ENCODE measurements at places on chromosomes 5 and 9.

DNA sequence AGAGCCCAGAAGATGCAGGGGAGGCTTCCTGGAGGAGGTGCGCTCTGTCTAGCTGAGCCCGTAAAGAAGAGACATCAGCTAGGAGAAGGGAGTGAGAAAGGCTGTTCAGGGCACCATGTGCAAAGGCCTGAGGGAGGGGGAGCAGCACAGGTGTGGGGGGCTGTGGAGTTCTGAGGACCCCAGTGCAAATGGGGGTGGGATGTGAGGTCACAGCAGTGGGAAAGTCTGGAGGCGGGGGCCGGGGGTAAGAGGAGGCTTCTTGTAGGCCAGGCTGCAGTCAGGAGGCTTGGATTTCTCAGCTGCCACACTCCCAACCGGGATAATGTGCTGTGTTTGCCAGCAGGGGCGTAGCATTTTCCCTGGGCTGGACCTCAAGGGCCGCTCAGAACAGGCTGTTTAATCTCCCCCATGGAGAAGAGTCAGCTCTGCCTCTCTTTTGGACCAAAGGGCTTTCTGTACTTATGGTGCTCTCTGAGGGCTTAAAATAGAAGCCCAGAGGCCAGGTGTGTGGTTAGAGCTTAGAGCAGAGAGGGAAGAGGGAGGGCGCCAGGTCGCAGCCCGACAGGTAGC is 5.7 kb downstream of the NEURL1B start:
- no peak for DNase-seq

DNA sequence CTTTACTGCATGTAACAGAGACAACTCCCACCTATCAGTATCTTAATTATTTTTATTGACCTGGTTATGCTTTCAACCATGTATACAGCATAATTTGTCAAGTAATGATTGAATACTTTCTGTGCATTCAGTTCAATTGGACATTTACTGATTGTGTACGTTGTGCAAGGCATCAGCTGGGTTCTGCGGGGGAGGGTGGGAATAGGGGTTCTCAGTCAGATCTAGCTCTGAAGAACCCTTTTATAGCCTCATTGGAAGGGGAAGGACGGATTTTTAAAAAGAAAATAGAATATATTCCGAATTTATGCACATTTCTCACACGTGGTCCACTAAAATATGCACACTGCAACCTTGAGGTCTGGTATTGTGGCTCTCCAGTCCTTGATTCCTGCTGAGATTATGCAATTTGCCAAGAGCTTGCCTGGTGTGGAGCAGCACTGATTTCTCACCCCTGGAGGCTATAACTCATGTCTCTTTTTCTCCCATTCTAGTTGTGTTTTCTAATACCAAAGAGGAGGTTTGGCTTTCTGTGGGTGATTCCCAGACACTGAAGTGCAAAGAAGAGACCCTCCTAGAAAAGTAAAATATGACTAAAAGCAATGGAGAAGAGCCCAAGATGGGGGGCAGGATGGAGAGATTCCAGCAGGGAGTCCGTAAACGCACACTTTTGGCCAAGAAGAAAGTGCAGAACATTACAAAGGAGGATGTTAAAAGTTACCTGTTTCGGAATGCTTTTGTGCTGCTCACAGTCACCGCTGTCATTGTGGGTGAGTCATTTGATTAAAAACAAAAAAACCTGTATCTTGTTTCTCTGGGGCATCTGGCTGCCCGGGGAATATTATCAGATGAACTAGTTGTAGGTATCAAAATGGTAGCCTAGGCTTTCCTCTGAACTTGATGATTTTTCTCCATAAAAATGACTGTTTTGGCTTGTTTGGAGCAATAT is 1.7 kb downstream of the SLC1A3 start:
- no peak for DNase-seq

DNA sequence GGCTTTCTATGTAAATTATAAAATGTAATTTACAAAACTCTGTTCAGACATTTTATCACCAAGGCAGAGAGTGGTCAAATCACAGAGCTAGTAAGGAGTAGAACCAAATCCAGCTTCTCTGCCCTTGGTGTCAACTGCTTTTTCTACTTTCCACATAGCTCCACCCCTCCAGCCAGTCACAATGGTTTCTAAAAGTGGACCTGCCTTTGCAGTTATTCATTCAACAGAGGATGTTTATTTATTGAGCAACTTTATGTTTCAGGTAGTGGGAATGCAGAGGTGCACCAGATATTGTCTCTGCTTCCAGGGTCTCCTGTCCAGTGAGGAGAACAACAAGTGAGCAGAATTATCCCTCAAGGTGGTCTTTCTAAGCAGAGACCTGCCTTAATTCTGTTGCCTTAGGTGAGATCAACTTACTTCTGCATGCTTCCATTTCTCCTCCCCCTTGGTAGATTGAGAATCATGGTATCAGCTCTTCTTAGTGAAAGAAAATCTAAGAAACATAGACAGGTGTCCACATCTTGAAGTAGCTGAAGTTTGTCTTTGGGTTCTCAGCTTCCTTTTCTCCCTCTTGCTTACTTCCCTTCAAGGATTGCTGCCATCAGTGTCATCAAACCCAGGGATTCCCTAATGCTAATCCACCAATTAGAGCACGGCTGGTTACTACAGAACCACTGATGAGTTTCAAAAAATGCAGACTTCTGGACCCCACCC is 17.2 kb upstream of the PDCD1LG2 start:
- no peak for DNase-seq

DNA sequence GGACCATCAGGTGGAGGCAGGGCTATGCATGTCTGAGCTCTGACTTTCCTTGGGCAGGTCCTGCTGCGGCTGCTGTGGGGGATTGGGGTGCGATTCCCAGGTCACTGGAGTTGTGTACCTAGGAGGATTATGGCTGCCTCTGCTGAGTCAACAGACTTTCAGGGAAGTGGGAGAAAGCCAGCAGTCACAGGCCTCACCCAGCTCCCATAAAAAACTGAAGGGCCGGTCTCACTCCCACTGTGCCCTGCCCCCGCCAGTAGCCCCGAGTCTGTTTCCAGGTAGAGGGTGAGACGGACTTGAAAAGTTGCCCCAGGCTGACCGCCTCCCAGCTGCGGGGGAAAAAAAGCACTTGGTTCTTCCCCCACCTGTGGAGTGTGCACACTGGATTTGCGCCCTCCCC is 76.7 kb downstream of the FAM170A start:
- no peak for DNase-seq

DNA sequence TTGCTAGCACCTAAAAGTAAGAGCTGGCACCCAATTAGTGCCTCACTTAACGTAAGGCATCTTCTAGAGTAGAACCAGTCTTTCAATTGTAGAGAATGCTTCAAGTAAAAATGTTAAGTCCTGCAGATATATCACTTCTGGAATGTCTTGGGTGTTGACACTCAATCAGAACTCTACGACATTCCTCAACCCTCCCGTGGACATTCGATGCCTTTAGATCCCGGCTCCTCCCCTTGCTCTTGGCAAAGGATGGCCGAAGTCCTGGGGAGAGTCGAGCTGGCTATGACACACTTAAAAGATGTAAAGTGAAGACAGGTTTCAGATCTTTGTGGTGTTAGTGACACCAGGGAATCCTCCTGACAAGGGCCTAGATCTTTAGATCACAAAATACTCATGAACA is 87.5 kb upstream of the ERCC6L2 start:
- DNase-seq: no peak

GRCh38 chr9:106307670-106308069 is 555.3 kb upstream of the ZNF462 start:
- no peak for DNase-seq

GRCh38 chr5:56123531-56124243 is 109.4 kb downstream of the ANKRD55 start:
- no peak for DNase-seq

DNA sequence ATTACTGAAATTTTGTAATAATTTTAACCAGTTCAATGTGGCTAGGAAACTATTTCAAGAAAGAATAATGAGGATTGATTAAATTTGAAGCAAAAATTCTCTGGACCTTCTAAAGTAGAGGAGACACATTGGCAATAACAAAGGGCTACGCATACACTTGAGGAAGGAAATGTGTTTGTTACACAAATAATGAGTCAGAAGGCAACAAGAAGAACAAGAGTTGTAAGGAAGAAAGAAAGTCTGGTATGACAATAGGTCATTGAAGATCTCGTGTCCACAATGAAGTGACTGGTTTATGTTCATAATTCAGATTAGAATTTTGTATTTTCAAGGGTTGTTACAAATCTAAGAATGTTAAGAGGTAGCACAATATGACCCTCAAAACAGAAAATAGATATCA is 25.8 kb downstream of the ST8SIA4 start:
- no peak for DNase-seq

GRCh38 chr9:27059412-27059811 is 49.6 kb upstream of the TEK start:
- DNase-seq: no peak

DNA sequence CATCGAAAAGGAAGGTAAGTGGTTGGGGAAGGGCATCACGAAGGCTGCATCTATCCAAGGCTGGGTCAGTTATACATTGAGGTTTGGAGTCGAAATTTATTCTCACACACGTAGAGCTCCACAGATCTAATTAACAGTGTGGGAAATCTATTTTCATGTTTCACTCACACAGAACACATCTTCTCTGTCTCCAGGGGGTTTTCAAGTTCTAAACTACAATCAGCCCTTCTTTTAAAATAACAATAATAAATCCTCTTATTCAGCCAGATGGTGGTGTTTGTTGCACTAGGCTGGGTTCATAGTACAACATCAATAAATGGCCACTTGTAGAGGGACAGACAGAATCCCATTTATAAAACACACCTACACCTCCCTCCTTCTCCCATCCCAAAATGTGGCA is 174.5 kb upstream of the KLF9 start:
- DNase-seq: no peak

- no peak for DNase-seq
Observed at GRCh38 chr5:80193401-80193800, 62.4 kb downstream of the SERINC5 start.

DNA sequence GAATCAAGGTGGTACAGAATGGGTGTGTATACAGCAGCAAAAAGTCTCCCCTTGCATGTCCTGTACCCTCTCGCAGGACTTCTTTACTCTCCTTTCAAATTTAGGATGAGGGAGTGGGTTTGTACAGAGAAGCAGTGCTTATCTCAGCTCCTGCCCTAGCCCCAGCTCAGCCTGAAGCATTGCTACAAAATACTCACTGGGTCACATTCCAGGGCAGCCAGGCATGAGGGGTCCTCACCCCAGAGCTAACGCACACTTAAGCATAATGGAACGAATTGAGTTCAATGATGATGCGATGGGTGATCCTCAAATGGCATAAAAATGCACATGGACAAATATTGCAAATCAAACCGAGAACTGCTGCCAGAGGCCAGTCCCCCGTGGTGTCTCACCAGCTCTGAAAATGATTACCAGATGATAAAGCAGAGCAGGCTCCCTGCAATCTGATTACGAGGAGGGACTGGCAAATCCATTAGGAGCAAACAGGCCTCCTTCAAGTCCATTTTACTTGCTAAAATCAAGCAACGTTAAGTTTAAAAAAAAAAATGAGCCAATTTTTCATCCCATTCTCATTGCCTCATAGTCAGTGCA is 231.6 kb upstream of the TAS2R1 start:
- DNase-seq: no peak

GRCh38 chr5:138349852-138350562 is 2.5 kb upstream of the KDM3B start:
- no peak for DNase-seq

DNA sequence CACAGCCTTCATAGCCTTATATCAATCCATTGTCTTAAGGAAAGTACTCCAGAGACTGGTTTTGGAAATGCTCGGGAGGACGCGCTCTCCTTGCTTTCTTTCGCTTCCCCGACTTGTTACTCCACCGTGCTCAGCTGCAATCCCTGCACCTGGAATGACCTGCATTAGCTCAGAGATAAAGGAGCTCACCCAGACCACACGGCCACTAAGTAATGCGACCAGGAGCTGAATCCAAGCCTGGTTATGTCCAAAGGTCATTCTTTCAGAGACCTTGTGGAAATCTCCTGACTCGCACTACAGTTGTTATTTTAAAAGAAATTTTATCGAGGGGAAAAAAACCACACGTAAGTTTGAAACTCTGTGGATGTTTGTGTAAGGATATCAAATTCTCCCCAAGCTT is 135.3 kb upstream of the DPYSL3 start:
- no peak for DNase-seq

DNA sequence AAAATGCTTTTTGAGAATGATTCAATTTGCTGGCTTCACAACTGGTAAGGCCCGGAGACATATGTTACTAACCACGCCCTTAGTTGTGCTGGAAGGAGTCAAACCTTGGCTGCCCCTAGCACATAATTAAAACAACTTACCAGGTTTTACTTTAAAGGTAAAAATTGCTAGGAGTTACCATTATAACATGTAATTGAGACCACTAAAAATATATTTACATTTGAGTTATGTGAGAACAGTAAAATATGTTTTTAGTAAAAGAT is 435.6 kb upstream of the CDH9 start:
- no peak for DNase-seq

- no peak for DNase-seq
Observed at GRCh38 chr5:151008906-151009305, 11.5 kb upstream of the GPX3 start.

GRCh38 chr5:41748631-41749030 is 121.6 kb downstream of the OXCT1 start:
- no peak for DNase-seq

DNA sequence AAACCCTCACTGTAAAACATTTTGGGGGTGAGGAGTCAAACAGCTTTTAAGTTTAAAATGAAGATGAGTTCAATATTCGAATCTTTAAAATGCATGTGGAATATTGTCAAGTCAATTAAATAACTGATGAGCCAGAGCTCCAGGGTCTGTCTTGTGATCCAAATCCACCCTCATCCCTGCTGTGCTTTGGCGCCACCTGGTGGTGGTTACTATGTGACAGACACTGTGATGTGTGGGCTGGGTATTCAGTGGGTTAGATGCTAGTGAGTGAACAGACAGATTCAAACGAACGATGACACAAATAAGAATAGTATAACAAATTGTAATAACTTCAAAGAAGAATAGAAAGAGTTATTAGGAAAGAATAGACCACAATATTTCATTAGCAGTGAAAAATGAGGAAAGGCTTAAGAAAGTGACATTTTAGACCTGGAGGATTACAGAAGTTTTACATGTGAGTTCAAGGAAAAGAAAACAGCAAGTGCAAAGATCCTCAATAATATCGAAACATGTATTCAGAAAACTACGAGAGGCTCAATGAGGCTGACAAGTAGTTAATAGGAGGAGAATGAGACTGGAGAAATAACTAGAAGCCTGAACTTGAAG is 51.4 kb upstream of the CHSY3 start:
- peak; percentile 30 for DNase-seq

GRCh38 chr9:123812984-123813383 is 116.9 kb downstream of the DENND1A start:
- no peak for DNase-seq

DNA sequence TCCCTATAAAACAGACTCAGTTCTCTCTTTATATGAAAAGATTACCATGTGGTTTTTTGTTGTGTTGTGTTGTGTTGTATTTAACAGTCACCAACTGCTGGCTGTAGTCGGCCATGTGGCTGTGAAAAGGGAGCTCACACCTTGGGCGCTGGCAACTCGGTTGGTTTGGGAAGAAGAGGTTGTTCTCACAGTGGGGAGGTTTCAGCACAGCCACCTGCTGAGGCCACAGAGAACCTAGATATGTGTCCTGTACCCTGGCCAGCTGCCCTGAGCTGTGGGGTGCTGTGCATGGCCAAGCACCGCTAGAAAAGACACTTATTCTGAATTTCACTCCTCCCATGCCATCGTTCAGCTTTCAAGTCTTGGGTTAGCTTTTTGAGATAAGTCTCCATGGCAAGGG is 58.8 kb downstream of the SYK start:
- no peak for DNase-seq

GRCh38 chr9:68643901-68644809 is 60.9 kb upstream of the PIP5K1B start:
- no peak for DNase-seq

Measured in activated CD4-positive, CD25-positive, alpha-beta regulatory T cell treated with anti-CD3 and anti-CD28 coated beads, Interleukin-2, amount 50 U/mL, for 16 hours (primary cell).